Fibroblast of gingiva (primary cell): ENCODE measurements at places on chromosomes 2 and 18.

DNA sequence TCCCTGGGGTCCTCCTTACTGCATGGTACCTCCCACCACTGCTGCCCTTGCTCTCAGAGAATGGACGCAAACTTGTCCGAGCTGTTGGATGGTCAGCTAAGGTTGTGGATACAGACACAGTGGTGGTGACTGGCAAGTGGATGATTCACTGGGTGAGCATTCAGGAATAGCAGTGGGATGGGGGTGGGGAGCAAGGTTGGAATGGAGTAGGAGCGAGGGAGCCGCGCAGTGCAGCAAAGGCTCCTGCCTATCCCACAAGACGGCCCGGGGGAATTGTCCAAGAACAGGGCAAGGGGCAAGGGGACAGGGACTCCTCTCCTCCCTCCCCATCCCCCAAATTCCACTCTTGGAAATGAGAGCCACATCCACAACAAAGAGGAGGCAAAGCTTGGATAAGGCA is 102.2 kb downstream of the PIEZO2 start:
- no peak for DNase-seq

DNA sequence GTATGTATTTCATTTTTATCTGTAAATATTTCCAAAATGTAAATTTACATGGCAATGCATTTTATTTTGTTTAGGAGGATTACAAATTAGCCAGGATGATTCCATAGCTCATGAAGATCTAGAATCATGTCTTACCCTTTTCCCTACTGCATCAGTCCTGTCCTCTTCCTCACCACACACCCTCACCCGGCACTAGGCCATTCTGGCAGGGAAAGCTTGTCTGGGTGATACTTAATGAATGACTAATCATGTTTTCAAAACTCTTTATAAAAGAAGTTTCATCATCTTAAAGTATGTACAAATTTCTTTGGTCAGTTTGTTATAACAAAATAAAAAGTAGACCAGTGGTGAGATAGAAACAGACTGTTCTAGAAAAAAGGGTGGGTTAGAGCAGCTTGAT is 283.3 kb upstream of the VWC2L start:
- peak; percentile 79 for DNase-seq

DNA sequence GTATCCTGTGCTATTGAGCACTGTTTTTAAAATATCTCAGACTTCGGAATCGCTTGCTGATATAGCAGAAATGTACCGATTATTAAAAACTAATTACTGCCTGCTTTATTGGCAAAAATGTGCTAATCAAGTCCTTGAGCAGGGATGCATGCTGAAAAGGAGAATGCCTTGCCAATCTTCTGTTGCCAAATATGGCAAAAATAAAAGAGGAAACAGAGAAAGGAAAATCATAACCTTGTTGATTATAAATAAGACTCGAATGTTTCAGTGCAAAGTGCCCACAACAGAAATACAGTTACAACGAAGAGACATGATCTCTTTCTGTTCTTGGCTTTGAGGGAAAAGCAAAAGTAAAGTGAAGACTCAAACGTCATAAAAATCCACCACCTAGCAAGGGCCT is 248.5 kb downstream of the TMEM182 start:
- DNase-seq: no peak

DNA sequence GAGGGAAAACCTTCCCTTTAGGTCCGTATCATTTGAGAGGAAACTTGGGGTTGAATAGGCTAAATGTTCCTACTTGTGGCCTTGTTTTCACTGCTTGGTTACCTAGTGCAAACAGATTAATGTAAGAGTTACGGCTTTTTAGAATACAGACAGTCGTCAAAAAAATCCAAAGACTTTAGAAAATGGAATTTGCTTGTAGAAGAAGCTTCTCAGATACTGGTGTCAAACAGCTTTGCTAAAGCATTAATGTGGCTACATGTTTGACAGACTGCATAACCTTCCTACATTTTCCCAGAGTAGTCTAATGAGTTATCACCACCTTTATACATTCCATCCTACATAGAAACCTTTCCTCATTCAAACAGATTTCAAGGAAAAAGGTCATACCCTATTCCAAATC is 114.6 kb downstream of the FMNL2 start:
- DNase-seq: no peak

DNA sequence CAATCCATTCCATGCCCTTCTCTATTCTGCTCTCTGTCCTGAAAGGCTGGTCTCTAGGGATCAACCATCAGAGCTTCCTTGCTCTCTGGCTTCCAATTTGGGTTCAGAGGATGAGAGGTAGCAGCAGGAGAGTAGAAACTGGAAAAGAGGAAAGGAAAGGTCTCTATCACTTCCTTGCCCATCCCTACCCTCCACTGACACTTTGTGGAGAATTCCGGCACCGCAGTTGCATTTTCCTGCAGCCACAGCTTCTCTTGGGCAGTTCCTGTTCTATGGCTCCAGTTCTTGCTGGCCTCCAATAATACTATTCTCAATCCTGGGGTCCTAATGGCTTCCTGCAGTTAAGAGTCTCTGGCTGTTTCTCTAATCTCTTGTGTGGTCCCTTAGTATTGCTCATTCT is 13.3 kb upstream of the IMPACT start:
- DNase-seq: peak; percentile 20

- peak; percentile 52 for DNase-seq
These were observed 2.3 kb downstream of the PPM1B start for GRCh38 chr2:44171018-44171417.

DNA sequence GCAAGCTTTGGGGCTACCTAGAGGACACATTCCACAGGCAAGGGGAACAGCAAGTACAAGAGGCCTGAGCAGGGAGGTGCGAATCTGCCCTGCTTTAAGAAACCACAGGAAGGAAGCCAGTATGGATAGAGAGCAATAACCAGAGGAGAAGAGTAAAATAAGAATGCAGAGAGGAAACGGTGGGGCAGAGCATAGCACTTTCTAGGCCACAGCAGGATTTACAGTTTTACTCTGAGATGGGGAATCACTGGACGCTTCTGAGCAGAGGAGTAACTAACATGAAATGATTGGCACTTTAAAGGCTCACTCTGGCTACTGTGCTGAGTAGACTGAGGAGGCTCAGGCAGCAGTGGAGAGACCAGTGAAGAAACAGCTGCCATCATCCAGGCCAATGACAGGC is 23.8 kb downstream of the AAK1 start:
- no peak for DNase-seq

DNA sequence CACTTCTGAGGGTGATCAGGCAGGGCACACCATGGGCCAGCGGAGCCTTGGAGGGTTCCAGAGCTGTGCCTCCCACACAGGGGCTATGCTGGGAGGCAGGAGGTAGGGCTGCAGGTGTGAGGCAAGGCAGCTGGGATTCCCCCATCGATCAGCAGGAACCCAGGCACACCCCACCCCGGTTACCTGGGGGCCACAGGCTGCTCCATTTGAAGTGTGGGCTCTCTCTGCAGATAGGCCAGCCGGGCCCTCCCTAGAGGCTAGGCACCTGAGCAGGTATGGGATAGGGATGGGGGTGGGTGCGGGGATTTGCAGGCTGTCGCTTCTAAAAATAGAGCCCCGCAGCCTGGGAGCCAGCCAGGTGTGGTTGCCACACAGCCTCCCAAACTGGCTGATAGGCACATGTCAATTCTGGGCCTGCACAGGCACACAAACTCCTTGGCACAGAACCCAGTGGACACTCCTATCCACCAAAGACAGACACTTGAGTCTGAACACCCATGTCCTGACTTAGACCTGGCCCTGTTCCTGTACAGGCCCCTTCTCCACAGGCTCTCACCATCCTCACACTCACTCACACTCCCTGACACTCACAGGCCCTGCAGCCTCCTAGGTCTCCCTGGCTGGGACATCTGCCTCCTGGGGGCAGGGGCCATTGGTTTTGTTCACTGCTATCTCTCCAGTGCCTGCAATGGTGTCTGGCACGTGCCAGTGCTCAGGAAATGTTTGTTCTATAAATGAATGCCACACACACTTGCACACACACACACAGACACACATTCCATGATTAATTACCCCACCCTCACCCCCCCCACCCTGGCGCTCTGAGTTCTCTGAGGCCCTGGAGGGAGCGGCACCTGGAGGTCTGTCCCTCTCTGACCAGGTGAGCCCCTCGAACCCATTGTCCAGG is 73.4 kb downstream of the ZFP36L2 start:
- DNase-seq: no peak

- no peak for DNase-seq
These were observed 152.2 kb downstream of the PID1 start for GRCh38 chr2:229118927-229119326.

GRCh38 chr2:190050001-190050400 is 12.5 kb downstream of the MSTN start:
- no peak for DNase-seq

- peak; percentile 84 for DNase-seq
These were observed 501.1 kb upstream of the TNP1 start for GRCh38 chr2:217360781-217361482.

DNA sequence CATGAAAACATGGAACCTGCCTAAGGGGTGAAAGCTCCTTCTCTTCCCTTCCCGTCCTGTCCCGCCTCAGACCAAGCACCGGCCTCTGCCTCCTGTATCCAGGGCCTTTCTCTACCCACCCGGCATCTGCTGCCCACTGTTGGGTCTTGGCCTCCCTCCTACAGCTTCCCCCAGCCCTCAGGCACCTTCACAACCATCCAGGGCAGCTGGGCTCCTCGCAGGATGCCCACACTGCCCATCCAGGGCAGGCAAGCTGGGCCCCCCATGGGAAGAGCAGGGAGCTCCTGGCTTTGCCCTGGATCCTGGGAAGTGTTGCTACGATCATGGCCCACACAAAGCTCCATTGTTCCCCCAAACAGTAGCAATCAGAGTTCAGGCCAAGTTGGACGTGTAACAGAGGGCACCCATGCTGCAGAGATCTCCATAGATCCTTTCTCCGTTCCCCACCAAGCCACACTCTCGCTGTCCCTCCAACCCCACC is 206.6 kb downstream of the NDUFA10 start:
- DNase-seq: no peak

DNA sequence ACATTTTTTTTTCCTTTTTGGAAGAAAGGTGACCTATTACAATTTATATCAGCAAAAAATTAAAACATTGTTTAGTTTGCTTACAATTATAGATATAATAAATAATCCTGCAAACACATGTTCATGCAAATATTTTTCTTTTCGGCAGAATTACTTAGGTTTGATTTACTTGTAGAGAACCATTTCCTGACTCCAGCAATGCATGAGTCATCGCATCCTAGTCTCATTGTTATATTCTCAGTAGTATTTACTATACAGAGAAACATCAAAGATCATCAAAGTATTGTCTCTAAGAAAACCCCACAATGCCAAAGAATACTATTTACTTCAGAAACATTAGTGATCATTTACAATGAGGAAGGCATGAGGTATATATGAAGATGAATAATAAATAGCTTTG is 40.4 kb upstream of the MTIF2 start:
- peak; percentile 25 for DNase-seq

- DNase-seq: peak; percentile 75
These were observed 78.1 kb downstream of the IRS1 start for GRCh38 chr2:226721541-226721940.

DNA sequence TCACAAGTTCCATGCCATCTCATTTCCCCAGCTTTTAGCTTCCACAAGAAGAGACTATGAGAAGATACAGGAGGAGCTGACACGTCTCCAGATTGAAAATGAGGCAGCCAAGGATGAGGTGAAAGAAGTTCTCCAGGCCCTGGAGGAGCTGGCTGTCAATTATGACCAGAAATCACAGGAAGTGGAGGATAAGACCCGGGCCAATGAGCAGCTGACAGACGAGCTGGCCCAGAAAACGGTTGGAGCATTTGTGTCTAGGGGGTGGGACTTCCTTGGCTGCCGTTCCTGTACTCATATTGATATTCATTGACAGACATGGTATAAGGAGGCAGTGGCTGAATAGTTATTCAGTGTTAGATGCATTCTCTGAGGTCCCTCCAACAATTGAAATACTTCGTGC is 57.2 kb upstream of the LYPD6B start:
- DNase-seq: no peak

DNA sequence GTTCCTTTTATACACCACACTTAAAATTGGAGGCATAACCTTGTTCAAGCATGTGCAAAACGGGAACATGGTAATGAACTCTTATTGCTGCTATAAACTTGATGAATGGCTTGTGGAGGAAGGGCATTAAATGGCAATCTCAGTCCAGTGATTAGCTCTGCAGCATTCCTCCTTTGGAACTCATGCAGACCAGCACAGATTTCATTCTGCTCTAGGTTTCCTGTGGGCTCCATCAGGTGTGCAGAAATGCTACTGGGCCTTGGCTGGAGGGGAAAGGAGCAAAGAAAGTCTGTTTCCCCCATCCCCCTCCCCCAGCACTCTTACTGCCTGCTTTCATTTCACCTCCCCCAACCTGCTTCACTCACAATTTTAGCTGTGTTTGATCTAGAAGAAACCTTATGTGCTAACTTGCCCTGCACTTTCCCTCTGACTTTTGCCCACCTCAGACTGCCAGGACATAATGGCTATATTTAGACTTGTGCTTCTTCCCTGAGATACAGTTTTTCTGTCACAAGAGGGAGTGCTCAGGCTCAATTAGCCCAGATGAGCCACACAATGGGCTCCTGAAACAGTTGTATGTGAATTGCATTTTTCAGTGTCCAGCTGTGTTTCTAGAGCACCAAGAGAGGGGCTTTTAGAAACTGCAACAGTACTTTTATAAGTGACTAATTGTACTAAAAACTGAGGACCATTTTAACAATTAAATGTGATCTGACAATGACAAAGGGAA is 109.8 kb downstream of the FSHR start:
- DNase-seq: no peak

- no peak for DNase-seq
These were observed 475.6 kb downstream of the TDRD15 start for GRCh38 chr2:21599417-21599816.
